Nephron progenitor cell (in vitro differentiated cells): ENCODE measurements at places on chromosomes 2 and 18.

DNA sequence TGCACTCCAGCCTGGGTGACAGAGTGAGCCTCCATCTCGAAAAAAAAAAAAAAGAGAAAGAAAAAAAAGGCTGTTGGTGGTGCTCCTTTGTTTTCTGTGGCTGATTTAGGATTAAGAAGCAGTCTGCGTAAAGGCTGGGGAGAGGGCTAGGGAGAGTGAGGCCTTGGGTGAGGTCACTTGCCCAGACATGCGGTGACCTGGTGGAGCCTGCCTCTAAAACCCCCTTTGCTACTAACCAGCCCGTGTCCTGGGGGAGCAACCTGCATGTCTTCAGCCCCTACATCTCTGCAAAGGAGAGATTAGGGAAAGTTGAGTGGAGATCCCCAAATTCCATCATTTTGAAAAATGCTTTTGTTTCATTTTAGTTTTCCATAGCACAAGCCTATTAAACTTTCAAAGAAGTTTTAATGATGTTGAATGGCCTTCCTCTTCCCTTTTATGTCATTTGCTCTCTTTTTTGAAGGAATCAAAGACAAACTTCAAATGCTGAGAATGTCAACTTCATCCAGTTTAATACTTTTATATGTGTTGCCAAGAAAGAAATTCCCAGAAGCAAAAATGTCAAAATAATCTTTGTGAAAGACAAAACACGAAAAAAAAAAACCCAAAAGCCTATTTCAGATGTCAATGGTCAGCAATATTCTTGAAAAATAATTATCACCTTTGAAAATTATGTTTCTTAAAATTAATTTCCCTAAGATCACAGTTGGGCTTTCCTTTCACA is 38.9 kb upstream of the RALBP1 start:
- no peak for DNase-seq

DNA sequence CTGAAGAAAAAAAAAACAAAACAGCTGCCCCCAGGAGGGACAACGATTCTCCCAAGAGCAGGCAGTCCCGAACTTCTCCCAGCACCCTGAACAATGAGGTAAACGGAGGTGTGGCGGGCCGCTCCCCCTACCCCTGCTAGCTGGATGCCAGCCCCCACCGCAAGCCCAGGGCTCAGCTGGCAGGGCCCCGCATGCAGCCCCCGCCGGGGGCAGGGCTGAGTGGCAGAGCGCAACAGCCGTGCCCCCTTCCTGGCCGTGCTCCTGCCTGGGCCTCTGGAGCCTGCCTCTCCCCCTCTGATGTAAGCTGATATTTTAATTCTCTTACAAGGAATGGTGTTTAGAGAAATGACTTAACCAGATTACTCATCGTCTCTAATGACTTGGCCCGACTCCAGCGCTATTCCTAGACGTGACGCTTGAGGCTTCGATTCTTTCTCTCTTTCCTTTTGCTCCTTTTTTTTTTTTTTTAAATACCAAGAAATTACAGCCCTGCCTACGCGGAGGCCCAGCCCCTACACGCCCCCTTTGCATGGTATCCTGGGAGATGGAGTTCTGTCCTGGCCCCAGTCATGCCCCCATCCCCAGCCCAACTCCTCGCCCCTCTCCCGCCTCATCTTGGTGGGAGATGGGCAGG is 4.6 kb upstream of the ARID5A start:
- DNase-seq: peak; percentile 55

DNA sequence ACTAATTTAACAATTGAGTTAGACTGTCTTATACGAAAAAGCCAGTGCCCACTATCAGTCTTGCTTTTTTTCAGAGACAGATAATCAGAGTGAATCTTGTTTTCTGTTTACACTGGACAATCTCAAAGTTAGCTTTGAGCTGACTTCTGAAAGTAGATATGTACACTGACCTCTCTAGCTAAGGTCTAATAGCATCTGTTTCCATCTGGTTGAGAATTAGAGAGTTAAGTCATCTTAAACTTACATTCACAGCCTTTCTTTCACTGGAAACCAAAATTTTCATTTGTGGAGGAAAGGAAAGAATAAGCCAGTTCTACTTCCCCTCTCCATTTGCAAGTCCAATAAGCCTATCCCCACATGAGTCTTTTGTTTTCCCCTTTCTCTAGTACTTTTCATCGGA is 89.3 kb downstream of the VRK2 start:
- DNase-seq: no peak

DNA sequence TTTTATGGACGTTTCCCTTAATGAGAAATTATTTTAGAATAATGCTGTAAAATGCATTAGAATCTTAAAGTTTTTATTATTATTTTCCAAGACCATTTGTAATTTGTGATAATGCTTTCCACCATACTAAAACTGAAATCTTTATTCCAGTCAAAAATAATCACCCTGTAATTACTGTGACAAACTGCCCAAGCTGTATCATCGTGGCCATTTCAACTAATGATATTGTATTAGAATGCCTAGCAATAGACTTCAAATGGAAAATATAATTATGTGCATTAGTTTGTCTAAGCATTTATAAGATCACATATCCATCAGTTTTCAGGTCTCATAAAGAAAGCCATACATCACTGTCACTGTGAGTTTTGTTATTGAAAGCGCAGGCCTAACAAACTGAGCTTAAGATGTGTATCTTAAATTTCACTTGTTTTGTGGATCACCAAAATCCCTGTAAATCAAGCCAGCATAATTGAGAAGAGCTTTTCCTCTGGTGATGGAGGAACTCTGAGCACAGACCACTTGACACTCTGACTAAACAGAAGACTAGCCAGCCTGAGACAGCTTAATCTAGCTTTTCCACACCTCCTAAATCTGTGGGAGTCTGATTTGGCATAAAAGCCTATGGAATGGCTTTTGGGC is 1312.2 kb upstream of the ACVR2A start:
- DNase-seq: no peak

DNA sequence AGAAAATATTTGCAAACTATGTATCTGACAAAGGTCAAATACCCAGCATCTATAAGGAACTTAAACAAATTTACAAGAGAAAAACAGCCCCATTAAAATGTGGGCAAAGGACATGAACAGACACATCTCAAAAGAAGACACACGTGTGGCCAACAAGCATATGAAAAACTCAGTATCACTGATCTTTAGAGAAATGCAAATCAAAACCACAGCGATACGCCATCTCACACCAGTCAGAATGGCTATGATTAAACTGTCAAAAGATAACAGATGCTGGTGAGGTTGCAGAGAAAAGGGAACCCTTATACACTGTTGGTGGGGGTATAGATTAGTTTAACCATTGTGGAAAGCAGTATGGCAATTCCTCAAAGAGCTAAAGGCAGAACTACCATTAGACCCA is 64.3 kb upstream of the RBMS1 start:
- no peak for DNase-seq

GRCh38 chr2:11852526-11853196 is 106.2 kb downstream of the LPIN1 start:
- DNase-seq: no peak

- DNase-seq: no peak
These were observed 92.9 kb downstream of the SH3BP4 start for GRCh38 chr2:235044501-235045271.

DNA sequence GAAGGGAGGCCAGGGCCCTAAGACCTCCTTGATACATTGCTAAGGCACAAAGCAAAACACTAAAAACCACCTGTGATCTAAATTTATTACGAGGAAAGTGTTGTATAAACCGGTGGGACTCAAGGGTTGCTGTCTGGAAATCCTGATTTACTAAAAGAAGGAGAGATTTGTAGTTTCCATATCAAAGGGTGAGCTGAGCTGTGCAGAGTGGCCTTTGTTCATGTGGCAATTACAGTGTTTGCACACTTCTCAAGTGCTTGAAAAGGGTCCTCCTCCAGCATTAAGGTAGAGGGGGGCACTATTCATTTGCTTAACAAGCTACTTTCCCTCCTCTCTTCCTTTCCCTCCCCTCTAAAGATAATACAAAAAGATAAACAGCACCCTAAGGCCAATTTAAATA is 30.5 kb upstream of the ITGA4 start:
- DNase-seq: no peak

DNA sequence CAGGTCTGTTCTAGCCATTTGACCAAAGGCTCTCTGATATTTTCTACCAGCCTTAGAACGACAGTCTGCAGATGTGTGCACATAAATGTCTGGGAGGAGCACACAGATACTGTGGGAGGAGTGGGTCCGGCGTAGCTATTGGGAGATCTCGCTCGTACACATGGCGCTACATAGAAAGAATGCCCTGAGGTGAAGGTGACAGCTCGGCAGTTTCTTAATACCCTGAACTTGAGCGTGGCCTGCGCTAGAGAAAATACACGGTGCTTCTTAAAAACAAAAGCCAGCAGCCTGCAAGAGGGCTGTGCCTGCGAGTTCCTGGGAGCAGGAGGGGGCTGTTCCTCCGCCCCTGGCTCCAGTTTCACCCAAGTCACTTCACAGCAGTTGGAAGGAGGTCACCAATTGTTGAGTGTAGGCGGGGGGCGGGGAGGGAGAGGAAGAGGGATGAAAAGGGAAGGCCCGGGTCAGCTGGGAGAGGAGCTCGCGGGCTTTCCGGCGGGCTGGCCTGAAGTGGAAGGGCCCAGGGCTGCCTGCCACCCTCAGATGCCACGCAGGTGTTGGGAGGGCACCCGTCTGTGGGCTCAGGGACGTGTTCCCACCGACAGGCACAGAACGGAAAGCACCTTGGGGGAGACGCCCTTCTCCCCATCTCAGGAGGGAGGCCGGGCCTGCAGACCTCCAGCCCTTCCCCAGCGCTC is 124.7 kb upstream of the ZNF516 start:
- DNase-seq: peak; percentile 80

DNA sequence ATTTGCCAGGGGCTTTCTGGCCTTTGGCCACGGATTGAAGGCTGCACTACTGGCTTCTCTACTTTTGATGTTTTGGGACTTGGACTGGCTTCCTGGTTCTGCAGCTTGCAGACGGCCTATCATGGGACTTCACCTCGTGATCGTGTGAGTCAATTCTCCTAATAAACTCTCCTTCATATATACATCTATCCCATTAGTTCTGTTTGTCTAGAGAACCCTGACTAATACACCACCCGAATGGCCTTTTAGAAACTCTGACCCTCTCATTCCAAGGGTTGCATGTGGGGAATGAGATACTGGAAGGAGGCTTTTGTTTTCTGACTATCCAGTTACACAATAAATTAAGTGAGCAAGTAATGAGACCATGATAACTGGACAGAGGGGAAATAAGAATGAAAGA is 430.7 kb downstream of the CDH2 start:
- no peak for DNase-seq

DNA sequence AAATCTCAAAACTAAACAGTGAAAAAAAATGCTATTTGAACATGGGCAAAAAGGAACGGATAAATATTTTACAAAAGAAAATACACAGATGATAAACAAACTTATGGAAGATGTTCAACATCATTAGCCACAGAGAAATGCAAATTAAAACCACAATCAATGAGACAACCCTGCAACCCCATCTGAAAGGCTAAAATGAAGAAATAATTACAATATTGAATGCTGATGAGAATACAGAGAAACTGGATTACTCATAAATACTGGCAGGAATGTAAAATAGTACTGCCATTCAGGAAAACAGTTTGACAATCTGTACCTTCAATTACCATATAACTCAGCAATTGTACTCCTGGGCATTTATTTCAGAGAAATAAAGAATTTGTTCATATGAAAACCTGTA is 193.1 kb upstream of the UBE2E3 start:
- no peak for DNase-seq

DNA sequence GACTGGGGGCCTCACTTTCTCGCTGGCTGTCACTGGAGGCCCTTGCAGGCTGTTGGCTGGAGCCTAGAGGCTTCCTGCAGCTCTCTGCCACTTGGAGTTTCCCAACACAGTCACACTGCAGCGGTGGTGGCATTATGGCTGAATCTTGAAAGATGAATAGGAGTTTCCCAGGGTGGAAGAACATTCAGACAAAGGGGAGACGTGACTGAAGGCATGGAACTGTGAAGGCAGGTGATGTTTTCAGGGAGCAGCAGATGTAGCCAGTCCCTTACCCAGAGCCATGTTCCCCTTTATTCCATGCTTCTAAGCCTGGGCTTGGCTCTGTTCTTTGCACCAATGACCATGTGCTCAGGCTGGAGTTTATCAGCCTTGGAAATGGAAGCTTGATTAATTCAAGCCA is 106.7 kb upstream of the BOD1L2 start:
- no peak for DNase-seq

DNA sequence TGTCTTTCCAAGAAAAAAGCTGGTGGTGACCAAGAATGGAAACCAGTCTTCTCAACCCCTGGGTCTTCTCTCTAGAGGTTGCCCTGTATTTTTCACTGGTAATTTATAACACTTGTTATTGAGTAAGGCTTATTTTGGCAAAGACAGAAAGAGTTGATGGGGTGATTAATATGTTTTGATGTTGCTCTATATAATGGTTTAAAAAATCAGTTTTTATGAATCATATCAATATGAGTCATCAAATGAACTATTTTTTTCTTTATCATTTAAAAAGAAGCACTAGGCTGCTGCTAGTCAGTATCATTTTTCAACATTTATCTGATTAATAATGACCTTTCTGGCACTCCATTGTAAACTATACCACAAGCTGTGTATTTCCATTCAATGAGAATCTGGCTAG is 1142.2 kb downstream of the LRP1B start:
- no peak for DNase-seq

DNA sequence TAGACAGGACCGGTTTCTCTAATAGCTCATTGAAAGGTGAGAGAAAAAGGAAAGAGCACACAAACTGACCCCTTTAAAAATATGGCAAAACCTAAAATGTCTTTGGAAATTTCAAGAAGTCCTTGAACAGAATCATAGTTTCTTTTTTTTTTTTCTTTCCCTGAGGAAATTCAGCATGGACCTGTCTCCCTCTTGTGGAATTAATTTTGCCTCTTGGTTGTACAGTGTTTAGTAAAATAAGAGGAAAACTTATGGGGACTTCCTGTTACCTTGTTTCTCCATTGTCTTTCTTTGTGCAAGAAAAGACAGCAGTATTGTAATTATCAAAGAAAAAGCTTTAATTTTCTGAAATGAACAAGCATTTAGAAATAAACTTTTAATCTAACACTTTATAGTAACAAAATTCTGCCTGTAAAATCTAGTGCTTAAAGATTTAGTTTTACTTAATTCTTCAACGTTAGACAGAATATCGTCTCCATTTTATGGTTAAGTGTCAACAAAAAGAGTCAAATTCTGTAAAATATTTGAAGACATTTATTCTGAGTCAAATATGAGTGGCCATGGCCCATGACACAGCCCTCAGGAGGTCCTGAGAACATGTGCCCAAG is 176.3 kb upstream of the NABP1 start:
- DNase-seq: no peak
